Naive thymus-derived CD8-positive, alpha-beta T cell (primary cell): ENCODE measurements at places on chromosomes 1 and 21. TPM values are rescaled to one million over a fixed set of nuclear protein-coding genes. Genes with fewer than 3 reads are reported as not detected.

- DNase-seq = no peak
These were observed 97.9 kb downstream of the RIPK4 start for GRCh38 chr21:41668686-41669532.

Gene ARF1
- total RNA-seq = 201 TPM

- DNase-seq = no peak
These were observed 22.7 kb downstream of the KRTAP10-1 start for GRCh38 chr21:44517175-44517899.

Gene SRSF11
- total RNA-seq = 412 TPM

GRCh38 chr1:70504176-70504820 lies 93.2 kb downstream of the CTH start:
- DNase-seq = no peak

- no peak for DNase-seq
These were observed 122.1 kb upstream of the HMGB4 start for GRCh38 chr1:33741749-33742148.

Gene PRAMEF26
- not detected for total RNA-seq

DNA sequence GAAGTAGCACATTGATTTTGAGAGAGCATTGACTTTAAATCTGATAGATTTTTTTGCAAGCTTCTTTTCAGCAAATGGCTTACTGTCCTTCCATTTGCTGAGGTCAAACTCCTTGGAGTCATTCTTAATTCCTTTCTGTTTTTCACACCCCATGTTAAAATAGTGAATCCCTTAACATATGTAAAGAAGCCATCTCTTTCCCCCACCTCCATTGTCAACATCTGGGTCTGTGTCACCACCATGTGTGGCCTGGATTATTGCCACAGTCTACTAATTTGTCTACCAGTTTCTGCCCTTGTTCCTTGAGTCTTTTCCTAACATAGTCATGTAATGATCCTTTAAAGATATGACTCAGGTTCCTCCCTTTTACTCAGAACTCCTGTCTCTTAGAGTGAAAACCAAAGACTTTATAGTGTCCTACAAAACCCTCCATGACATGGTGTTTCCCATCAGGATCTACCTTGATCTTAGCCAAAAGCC lies 104.7 kb downstream of the ST6GALNAC3 start:
- DNase-seq = no peak

DNA sequence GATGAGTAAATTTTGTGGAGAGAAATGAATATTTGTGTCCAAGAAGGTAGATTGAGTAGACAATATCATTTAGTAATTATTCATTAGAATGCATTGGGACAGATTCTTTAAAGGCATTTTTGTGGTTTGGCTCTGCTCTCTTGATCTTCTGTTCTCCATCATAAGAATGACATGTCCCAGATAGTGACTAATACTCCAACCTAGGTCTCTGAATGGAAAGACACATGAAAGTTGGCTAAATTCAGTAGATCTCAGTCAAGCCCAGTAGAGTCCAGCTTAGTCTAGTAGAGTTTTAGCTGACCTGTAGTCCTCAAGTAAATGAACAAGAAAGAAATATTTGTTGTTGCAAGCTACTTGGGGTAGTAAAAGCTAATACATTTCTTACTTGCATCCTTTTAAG lies 61.8 kb upstream of the DNAH14 start:
- no peak for DNase-seq

Gene OR6N1
- not detected for total RNA-seq

DNA sequence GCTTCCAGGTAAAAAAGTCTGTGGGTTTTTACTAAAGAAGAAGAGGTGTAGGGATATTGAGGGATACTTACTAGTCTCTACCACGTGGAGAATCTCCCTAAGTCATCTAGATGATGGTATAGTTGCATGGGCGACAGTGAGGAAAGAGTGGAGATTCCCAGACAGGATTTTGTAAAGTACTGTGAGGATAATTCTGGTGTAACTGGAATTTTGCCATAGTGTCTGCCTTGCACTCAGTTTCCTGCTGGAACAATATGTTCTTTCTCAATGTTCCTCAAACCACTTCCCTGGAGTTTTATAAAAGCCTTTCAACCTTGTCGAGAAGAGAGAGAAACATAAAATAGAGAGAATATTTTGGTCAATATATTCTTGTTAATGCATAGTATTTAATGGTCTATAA lies 95.1 kb upstream of the WLS start:
- DNase-seq = no peak

GRCh38 chr1:29673669-29674626 lies 437.6 kb downstream of the PTPRU start:
- DNase-seq = no peak

Gene RAP1A
- total RNA-seq = 130 TPM

Gene CELA3B
- not detected for total RNA-seq

Gene TRAF3IP3
- 717 TPM for total RNA-seq
